ENCODE measurements at places on chromosomes 3 and 15.

DNA sequence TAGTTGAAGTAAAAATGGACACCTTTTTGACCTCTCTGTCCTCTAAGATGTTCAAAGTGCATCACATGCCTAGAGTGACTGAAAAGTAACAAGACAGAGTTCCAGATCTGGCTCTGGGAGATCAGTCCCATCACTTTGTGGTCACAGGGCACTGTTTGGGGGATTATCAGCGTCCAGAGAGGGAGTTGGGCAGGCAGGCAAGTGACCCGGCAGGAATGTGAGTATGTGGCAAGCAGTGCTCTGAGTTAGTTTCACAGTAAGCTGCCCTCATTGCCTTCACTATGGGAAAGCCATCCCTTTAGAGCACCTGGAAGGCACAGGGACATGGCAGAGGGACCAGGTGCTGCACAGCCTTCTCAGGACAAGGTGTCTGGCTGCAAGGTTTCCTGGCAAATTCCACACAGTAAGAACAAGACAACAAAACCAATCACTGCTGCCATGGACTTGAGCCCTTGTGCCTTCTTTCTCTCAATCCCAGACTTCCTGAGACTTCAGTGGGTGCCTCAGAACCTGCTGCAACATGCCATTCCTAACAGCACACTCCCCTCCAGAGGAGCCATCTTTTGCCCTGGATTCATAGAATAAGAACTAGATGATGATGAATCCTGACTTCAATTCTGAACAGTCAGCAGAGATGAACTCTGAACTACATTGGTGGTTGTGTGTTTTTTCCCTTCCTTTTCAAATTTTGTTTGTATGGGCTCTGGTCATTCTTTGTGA is 55.2 kb downstream of the TIPARP start:
- DNase-seq: no peak

- DNase-seq: no peak
These were observed 123.4 kb downstream of the SATB1 start for GRCh38 chr3:18301781-18302180.

GRCh38 chr3:50610181-50610971 is 1.2 kb downstream of the CISH start:
- DNase-seq: no peak

DNA sequence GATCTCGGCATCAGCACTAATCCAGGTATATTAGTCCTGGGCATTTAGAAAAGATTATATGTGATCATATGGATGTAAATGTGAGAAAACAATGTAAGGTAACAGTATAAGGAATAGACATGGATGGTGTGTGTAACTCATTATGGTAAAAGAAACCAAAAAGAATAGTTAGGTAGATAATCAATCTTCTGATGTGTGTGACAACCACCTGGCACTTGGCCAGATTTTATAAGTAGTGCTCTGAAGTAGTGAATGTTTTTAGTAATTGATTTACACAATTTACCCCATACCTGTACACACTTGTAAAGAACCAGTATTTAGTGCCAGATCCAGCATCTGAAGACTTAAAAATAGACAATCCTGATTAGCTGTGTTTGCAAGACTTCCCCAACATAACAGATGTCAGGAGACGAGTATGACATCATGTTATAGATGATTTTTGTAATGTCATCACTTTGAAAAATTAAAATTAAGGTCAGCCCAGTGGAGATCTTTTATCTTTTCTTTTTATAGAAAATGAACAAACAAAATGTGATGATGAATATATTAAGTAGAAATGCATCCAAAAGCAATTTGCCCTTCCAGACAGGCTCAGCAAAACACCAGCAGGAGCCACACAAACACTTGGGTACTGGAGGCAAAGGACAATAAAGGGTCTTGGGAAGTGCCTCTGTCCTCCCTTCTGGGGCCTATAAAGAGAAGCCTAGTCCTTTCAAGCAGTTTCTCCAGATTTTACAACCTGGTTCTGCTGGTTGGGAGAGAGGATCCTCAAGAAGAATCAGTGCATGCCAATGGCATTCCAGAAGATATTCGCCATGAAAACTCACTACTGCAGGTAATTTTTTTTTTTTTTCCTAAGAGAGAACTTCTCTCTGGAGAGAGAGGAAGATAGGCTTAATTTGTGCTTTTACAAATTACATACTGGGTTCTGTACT is 140.7 kb downstream of the MECOM start:
- no peak for DNase-seq
